Colonic mucosa (tissue), 4 donors: ENCODE measurements at places on chromosomes 3 and 15. TPM values are rescaled to one million over a fixed set of nuclear protein-coding genes. Genes with fewer than 3 reads are reported as not detected.

DNA sequence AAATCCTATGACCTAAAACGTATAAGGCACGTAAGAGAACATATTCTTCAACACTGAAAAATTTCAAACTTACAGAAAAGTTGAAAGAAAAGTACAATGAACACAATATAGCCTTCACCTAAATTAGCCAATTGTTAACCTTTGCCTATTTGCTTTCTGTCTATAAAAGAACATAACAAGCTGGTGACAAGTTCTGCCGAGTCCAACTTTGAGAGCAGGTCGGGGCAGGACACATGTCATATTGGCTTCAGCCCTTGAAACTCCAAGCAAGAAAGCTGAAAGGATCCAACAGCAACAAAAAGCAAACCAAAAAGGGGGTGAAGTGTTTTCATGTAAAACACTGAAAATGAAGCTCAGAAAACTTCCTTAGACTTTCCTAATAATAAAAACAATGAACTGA, 59.1 kb downstream of the TBC1D2B start:
- H3K4me3 ChIP-seq: no peak overlapping the region
- no peaks in the 10 kb centered on the region for H3K4me1 ChIP-seq
- no peak for DNase-seq

DNA sequence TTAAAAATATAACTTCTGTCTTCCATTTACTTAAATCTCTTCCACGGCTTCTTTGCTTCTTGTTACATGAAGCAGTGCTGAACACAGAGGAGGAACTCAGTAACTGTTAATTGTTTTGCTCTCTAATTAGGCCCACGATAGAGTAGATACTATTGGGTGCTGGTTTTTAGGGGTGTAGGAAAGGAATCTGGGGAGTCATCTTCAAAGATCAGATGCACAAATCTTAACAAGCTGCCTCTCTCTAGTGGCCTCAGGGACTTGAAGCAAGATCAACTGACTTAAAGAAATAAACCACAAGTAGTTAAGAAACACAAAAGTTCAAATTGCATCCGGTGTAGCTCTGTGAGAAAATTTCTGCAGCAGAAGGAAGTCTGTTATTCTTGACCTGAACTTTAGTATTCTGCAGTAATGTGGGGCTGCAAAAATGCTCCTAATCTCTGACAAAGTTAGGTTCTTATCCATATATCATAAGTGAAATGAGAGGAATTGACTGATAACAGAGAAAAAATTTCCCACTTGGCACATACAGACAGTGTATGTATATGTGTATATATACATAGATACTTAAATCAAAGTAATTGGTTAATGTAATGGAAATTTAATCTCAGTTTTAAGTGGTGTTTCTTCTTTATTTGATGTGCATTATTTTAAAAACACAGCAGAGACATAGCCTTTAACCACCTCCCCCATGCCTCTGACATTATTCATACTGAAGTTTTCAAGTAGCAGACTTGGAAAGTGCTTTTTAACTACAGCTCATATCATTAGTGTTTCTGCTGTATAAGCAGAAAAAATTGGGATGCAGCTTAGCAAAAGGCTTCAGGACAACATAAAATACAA, 51.8 kb downstream of the CHST2 start:
- H3K36me3 ChIP-seq: no peaks in the 10 kb centered on the region
- no peaks in the 10 kb centered on the region for H3K4me1 ChIP-seq
- no peaks in the 10 kb centered on the region for H3K27me3 ChIP-seq
- no peak overlapping the region for H3K4me3 ChIP-seq
- DNase-seq: no peak

GRCh38 chr3:161766331-161766730, 269.7 kb downstream of the OTOL1 start:
- no peaks in the 10 kb centered on the region for H3K36me3 ChIP-seq
- H3K4me1 ChIP-seq: no peaks in the 10 kb centered on the region
- H3K27me3 ChIP-seq: no peaks in the 10 kb centered on the region

DNA sequence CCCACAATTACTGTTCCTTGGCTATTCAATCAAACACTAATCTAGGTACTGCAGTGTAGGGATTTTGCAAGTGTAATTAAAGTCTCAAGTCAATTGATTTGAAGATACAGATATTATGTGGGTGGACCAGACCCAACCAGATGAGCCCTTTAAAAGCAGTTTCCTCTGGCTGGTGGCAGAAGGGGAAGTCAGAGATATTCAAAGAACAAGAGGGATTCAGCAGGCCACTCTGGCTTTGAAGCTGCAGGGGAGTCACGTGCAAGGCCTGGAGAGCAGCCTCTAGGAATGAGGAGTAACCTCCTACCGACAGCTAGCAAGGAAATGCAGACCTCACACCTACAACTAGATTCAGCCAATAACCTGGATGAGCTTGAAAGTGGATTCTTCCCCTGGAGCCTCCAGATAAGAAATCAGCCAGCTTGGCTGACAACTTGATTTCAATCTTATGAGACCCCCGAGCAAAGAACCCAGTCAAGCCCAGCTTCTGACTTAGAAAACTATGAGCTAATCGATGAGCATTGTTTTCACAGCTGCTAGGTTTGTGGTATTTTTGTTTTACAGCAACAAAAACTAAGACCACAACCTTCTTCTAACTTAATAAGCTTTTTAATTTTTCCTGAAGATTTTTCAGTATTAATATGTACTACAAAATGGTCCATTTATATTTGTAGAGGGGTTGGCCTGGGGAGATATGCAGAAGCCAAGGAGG, 13.4 kb downstream of the HACD2 start:
- H3K27me3 ChIP-seq: no peaks in the 10 kb centered on the region
- no peak overlapping the region for H3K27ac ChIP-seq
- H3K4me3 ChIP-seq: no peak overlapping the region
- no peaks in the 10 kb centered on the region for H3K36me3 ChIP-seq
- DNase-seq: no peak

GOLGA6D gene
- total RNA-seq: not detected

NR1I2 gene
- 70.4 TPM for total RNA-seq
